ENCODE measurements at places on chromosomes 7 and 10.

GRCh38 chr10:22158426-22158825 is 59.4 kb downstream of the EBLN1 start:
- no peak for DNase-seq

- no peak for DNase-seq
Measured at GRCh38 chr10:65805993-65806392, 1119.8 kb upstream of the LRRTM3 start.

DNA sequence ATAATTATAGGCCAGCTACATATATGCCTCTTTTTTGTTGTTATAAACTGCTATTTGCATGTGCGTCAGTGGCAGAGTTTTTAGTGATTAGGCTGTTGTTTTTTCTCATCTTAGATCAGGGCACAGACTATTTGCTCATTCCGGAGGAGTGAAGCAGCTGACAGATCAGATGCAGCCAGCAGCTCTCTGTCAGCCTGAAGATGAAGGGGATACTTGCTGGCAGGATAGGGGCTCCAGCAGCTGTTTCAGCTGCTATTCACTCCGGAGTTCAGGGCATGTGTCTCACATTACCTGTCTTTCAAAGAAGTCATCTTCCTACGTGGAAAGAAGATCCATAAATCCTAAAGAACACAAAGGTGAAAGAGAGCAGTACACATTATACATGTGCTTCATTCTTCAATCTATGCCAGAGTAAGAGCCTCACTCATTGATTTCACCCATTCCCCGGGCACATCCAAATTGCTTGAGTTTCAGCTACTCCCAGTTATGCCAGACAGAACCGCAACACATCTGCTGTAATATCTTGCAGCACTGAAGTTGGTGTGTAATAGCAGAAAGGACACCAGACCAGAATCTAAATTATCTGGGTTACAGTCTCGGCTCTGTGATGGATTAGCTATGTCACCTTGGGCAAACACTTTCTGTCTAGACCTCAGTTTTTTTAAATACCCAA is 182.8 kb upstream of the CHRM2 start:
- no peak for DNase-seq

DNA sequence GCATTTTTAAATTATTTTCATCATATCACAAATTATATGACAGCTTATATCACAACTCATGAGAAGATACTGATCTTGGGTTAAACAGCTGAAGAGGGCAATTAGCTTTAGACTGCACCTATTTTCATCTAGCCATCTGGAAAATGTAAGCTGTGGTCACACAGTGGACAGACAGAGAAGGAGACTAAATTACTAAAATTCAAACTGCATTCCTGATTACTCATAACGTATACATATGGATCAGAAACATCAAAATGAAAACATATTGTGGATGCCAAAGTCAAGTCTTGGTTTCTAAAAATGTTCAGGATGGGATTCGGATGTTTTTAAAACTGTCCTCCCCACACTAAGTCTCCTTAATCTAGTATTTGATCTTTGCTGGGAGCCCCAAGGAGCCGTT is 6.6 kb downstream of the BBIP1 start:
- DNase-seq, result no peak

DNA sequence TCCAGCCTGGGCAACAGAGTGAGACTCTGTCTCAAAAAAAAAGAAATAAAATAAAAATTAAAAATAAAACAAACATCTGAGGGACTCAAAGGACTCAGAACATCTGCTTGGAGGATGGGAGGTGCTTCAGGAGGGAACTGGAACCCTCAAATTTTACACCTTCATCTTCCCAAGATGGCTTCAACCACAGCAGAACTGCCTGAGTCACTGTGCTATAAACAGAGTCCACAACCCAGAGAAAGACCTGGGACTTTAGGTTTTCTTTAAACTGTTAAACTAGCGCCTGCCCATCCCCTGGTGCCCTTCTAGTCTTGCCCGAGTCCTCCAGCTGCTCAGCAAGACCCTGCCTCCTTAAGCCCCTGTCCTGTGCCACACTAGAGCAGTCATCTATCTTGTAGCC is 40.8 kb downstream of the RGS10 start:
- no peak for DNase-seq

DNA sequence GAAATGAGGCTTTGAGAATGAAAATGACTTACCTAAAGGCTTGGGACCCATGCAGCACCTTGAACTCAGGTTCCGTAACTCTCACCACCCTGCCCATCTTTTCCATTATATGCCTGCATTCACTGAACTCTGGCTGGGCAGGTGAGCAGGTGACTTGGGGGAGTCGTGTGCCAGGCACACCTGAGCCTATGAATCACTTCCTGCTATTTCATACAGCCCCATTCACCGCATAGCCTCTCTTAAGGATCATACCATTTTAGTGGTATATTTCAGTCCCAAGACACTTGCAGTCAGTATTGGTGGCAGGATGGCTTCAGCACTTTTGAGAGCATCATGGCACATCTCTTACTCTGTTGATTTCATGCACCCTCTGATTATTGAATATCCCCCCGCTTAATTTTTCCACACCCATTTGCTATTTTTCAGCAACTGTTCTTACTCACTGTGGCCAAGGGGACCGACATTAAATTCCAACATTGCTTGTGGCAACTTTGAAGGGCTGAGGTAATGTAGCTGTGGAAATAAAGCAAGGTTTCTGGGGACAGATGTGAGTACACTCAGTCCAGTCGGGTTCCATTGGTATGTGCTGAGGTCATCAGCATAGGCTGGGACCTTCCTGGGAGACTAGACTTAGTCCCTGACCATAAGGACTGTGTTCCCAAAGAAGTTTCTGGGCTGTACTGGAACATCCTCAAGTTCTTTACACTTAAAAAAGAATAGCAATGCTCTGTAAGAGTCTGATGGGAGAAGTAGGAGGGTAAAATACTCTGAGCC is 39.8 kb upstream of the ZNF438 start:
- DNase-seq, result no peak

DNA sequence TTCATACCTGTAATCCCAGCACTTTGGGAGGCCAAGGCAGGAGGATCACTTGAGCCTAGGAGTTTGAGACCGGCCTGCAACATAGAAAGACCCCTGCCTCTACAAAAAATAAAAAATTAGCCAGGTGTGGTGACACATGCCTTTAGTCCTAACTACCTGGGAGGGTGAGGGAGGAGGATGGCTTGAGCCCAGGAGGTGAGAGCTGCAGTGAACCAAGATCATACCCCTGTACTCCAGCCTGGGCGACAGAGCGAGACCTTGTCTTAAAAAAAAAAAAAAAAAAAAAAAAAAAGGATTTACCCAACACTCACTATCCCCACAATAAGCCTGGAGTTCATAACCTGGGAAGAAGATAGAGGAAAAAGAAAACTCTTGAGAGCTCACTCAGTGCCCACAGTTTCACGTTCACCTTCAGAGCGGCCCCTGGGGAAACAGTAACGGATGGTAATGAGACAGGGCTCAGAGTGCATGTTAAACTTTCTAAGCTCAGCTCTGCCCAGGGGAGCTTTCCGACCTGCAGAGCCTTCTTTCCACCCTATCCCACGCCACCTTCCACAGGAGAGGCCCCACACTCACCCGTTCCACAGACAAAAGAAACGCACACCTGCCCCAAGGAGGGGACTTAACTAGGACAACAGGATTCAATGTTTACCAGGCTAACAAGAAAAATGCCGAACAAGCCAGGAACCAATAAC is 259.8 kb upstream of the KLF14 start:
- DNase-seq, result no peak

GRCh38 chr7:590731-591551 is 71.3 kb upstream of the PDGFA start:
- no peak for DNase-seq

- DNase-seq, result no peak
Measured at GRCh38 chr10:59383436-59383835, 21.1 kb upstream of the FAM13C start.

GRCh38 chr7:26891400-26892350 is 27.3 kb upstream of the SKAP2 start:
- DNase-seq, result peak; percentile 22

- DNase-seq, result no peak
Measured at GRCh38 chr10:37760817-37761216, 96.6 kb downstream of the ZNF248 start.

Data from GM06990 (cell line).